NB4 (cell line): ENCODE measurements at places on chromosomes 7 and 10.

DNA sequence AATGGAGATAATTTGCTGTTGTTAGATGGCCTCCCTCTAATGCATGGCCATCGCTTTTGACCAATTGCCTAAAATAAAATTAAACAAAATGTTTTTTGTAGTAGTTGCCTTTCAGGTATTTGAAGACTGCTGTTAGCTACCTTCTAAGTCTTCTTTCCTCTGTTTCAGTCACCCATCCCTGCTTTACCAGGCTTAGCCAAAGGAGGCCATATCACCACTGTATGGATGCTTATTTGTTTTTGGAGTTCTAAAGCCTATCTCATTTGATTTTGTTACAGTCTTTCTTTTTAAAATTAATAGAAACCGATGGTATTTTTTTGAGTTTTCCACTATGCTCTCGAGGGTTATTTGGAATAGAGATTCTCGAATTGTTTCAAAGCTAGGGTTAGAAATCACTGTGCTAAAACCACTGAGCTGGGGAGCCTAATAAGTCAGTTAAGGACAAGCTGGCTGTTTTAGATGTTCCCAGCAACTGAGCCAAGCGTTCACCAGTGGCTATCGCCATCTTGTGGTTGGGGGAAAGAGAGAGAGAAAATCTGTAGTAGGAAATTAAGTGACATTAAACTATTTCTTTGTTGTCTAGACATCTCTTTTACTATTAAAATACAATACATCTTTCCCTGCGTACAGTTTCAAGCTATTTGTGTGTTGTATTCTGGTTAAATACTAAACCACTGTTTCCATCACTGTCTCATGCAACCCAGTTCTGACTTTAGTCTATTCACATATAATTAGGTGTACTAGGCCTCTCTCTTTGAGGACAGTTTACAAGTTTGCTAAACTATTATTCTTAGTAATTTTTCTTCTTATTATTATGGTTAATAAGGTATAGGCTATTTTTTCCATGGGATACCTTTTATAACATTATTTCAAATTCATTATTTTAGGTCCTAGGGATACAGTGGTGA is 52.2 kb downstream of the GPR158 start:
- DNase-seq: peak; percentile 33

DNA sequence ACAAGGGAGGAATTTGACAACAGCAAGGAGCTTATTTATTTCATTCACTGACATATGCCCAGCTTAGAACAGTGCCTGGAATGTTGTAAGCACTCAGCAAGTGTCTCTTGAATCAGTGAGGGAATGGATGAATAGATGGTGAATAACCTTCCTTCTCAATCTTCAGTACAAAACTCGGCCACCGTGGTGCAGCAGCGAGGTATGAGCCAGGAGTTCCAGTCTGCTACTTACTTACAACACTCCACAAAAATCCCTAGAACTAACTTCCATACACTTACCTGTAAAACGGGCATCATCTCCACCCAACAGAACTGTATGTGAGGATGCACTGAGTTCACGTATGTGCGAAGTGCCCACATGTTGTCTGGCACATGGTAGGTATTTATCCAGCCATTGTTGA is 237.4 kb downstream of the WDR11 start:
- peak; percentile 28 for DNase-seq

- no peak for DNase-seq
Observed at GRCh38 chr7:31948029-31948428, 122.2 kb downstream of the PDE1C start.

DNA sequence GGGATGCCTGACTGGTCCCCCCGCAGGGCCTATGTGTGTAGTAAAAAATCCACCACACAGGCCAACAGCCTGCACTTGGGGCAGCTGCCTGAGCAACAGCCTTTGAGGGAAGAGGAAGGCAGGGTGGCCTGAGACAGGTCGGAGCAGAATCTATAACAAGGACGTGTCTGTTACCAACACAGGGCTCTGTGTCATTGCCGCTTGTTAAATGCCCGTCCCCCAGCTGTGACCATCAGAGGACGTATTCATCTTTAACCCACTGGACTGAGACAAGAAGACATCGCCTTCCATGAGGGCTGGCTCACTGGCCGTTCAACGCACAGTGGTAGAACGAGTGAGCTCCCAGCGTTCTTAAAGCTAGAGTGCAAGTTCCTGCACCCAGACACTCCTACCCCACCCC is 7.8 kb downstream of the PDIA4 start:
- no peak for DNase-seq

GRCh38 chr7:2728316-2729030 is 40.5 kb downstream of the AMZ1 start:
- DNase-seq: peak; percentile 39

DNA sequence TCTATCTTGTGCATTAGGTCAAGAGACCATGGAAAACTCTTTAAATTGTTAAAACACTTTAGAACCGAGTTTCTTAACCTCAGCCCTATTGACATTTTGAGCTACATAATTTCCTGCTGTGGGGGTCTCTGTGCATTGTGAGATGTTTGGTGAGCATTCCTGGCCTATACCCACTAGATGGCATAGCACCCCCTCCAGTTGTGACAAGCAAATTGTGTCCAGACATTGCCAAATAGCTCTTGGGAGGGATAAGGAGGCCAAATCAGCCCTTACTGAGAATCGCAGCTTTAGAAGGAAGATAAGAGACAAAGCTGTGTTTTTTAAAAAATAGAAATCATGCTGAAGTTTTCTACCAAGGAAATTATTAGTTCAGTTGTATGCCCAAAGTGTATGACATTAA is 1158.5 kb upstream of the C7orf33 start:
- DNase-seq: peak; percentile 38

DNA sequence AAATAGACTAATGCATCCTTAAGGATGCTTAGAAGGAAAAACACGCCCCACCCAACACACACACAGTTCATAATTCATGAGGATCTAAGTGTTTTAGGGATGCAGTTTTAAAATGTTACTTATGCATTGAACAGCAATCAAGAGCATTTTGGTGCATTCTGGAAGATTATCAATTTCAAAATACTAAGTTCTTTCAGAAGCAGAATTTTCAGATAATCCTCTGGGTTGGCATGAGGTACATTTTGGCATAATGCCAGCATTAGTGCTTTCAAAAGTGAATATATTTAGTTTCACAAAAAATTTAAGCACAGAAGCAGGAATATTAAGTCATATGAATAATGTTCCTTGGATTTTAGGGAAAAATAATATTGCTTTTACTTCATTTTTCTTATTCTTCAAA is 937.1 kb downstream of the REEP3 start:
- no peak for DNase-seq

DNA sequence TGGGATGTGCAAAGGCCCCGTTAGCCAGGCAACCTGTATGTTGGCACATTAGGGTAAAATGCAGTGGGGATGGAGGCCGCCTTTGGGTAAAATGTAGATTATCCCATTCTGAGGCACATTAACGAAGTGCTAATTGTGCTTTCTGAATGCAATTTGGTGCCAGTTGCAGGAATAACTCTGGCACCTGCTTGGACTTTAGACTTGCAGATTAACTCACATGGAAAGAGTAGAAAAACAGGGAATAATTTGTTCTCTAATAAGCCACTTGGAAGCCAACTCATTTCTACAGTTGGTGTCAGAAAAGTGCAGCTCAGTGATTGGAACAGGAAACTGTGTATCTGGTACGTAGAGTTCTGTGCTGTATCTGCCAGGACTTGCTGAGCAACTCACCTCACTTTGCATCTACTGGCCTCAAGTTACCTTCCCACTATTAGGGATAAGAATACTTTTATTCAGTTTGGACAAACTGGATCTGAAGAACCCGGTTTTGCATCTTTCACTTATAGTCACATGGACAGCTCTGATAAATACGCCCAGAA is 377.4 kb upstream of the PODXL start:
- no peak for DNase-seq

DNA sequence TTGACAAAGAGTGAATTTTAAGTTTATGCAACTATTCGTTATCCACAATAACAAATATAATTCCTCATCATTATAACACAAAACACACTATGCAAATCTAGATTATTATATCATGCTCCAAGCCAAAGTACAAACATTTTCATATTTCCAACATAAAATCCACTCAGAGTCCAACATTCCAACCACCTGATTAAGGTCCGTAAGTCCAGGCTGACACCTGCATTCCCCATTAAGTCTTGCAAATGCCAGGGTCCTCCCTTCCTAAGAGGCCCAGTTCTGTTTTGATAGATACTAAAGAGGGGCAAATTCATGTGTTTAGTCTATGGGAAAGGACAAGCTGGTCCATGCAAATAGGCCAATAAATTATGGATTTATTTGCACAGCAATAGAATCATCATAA is 206.1 kb downstream of the POU6F2 start:
- no peak for DNase-seq

DNA sequence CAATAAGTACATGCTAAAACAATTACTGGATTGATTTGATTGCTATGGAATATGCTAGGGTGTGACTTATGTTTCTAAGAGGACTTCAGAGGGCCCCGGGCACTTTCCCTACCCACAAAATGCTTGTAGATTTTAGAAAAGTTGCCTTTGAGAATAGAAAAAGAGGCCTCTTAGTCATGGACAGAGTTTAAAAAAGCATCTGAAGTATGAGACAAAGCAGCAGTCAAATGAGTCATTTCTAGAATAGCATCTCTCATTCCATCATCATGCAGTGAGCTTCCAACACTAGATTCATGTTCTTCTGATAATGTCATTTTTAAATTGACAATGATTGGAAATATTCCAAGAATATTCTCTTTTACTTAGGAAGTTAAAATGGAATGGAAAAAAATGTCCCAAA is 675.1 kb upstream of the PCDH15 start:
- no peak for DNase-seq

DNA sequence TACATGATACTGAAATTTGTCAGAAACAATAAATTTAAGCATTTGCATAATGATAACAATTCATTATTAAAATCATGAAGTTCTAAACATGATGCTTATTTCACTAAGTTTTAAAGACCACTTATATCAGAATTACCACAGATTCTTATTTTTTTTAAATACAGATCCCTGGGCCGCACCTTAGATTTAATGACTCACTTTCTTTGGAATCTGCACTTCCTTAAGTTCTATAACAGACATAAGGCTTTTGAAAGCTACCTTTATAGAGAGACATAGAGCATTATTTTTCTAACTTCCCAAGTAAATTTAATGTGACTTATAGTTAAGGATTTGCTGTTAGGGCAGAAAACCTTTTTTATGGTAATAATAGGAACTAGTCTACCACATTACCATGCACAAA is 214.9 kb downstream of the IPMK start:
- DNase-seq: no peak

GRCh38 chr7:90242369-90243168 is 2.4 kb upstream of the CFAP69 start:
- no peak for DNase-seq

GRCh38 chr7:139494835-139495579 is 11.5 kb upstream of the KLRG2 start:
- DNase-seq: peak; percentile 22

GRCh38 chr7:132063800-132064199 is 507.4 kb upstream of the PODXL start:
- DNase-seq: no peak

- DNase-seq: no peak
Observed at GRCh38 chr7:101788517-101788916, 28.9 kb upstream of the CUX1 start.

- DNase-seq: no peak
Observed at GRCh38 chr7:103143868-103144267, 5.0 kb downstream of the NAPEPLD start.

GRCh38 chr10:43922335-43923280 is 273.9 kb upstream of the ZNF32 start:
- no peak for DNase-seq

GRCh38 chr10:12327074-12327473 is 22.3 kb upstream of the CAMK1D start:
- DNase-seq: no peak

DNA sequence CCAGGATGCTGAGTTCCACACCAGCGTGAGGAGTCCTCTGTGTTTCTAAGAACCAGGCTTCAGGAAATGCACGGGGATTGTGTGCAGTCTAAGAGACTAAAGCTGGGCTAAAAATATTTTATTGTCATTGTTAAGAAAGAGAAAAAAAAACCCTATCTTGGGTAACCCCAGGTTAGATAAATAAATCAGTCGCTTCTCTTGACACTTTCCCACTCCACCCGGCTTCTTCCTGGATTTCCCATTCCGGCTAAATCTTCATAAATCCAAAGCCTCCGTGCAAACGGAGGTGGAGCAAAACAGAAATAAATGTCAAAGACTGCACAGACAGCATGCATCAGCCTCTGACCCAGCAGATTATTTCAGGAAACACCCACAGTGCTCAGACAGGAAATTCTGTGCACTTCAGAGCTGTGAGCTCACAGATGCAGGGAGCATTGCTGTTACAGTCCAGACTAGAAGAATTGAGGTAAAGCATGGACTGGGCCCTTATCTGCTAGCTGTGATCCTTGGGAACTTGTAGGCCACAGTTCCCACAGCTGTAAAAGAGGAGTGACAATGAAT is 44.8 kb upstream of the GRID1 start:
- DNase-seq: peak; percentile 86
